ENCODE measurements at places on chromosomes 16 and 17.

GRCh38 chr17:64658931-64659330 lies 3.2 kb downstream of the SMURF2 start:
- no peak for DNase-seq

- DNase-seq = no peak
Observed at GRCh38 chr17:47280072-47280811, 26.6 kb downstream of the ITGB3 start.

- no peak for DNase-seq
Observed at GRCh38 chr17:13843862-13844635, 225.3 kb upstream of the COX10 start.

- no peak for DNase-seq
Observed at GRCh38 chr17:39582658-39583057, 25.1 kb downstream of the NEUROD2 start.

DNA sequence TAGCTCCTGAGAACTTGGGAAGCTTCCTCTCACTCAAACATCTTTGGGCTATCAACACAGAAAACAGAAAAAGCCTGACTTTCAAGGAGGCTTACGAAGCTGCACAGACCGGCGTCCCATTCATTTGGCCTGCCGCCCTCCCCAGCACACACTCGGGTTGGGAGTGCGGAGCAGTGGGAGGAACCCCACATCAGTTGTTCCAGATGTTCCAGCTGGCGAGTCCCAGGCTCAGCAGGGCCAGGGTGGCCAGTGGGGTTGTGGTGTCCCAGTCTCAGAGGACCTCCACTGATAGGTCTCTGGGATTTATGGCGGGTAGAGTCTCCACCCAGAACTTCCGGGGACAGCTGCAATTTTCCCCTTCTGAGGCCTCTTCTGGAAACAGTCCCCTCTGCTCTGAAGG lies 43.1 kb upstream of the DLX4 start:
- DNase-seq = no peak

DNA sequence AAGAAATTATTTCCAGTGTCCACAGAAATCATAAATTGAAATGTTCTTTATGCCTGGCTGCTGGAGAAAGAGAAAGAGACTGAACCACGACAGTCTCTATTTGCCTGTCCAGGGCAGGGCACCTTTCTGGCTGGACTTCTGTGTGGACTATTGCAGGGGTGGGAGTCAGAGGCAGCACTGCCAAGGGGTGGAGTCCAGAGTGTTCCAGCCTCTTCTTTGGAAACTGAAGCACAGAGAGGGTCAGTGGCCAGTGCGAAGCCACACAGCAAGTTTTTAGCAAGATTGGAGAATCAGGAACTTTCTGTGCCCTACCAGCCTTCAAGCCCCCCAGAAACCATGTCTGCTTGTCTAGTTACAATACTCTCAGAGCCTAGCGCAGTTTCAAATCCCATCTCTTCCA lies 15.3 kb downstream of the KCNG4 start:
- no peak for DNase-seq

- no peak for DNase-seq
Observed at GRCh38 chr17:68176718-68177117, 71.1 kb upstream of the AMZ2 start.

DNA sequence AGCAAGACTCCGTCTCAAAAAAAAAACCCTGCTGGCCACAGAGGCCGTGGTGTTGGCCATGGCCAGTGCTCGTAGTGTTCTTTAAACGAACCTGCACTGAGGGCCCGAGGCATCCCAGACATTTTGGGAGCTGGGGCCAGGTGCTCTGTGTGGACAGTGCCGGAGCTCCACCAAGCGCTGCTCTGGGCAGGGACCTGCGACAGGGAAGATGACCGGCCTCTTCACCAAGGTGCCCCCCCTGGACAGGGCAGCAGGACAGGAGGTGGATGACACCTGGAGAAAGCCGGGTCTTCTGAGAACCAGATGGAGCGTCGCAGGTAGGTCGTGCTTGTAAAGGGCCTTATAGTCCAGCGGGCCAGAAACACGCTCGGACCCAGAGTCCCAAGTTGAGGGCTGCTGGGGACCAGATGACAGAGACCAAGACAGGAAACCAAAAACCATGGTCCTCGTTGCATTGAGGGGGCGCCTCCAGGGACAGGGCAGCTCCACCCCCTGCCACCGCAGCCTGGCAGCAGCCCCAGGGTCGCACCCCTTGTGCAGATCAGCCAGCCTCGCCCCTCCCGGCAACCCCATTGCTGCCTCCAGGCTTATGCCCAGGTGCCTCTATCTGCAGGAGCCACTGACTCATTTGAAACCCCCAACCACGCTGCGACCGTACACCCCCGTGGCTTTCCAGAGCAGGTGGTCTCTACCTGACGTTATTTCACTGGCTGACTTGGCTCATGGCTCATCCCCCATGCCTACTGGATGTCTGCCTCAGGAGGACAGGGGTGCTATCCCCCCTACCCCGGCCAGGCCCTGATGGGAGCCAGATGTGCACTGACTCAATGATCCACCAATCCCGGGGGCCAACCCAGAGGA lies 4.2 kb upstream of the NTN3 start:
- DNase-seq = no peak

GRCh38 chr17:42111871-42112551 lies 503 bp downstream of the DHX58 start:
- DNase-seq = no peak

- no peak for DNase-seq
Observed at GRCh38 chr17:78798695-78799559, 16.9 kb upstream of the CYTH1 start.

DNA sequence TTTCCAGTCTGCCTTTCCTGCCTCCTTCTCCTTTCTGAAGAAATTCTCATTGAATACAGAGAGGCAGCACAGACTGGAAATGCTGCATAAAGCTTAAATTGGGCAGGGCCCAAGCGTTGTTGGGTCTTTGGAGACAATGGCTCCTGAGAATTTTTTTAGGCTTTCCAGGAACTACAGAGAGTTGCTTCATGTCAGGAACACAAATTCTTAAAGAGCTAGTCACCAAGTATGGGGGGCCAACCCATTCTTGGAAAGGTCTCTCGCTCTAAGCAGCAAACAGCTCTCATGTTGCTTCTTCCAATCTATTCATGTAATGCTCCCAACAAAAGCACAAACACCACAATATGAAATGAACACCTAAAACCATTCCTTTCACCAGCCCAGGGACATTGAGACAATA lies 6.9 kb downstream of the HNF1B start:
- DNase-seq = no peak

DNA sequence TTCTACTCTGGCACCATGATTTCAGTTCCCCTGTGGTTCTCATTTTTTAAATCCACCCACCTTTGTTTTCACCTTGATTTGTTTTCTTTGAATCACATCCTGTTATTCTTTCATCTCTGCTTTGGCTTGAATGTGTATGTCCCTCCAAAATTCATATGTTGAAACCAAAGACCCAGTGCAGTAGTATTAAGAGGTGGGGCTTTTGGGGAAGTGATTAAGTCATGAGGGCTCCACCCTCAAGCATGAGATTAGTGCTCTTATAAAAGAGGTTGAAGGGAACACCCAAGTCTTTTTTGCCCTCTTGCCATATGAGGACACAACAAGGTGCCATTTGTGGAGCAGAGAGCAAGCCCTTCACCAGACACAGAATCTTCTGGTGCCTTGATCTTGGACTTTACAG lies 382.3 kb downstream of the SLC39A11 start:
- DNase-seq = no peak

DNA sequence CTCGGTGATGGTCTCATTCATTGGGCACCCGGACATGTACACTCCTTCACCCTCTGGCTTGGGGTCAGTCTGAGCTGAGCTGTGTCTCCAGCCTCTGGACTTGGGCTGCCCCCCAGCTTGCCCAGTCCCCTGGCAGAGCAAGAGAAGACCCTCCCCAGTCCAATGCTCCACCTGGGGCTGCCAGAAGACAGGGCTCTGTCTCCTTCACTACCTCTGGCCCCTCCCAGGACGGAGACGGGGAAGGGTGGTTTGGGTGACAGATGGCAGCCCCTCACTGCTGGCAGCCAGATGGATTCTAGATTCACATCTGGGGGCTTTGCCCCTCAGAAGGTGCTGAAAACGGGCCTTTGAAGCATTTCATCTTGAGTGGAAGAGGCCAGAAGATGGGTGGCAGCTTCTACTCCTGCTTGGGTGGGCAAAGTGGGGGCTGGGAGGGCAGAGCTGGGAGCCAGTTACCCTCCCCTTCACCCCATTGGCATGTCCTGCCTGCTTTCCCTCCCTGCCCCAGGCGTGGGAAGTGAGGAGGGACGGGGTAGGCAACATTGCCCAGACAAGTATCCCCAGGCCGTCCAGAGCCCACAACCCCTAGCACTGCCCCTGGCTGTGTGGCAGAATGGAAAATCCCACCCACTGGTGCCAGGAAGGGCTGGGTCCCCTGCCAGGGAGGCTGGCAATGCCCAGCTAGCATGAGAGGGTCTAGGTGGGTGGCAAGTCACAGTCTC lies 13.9 kb downstream of the NGFR start:
- no peak for DNase-seq

GRCh38 chr17:75338335-75338734 lies 49.1 kb upstream of the SLC25A19 start:
- no peak for DNase-seq

DNA sequence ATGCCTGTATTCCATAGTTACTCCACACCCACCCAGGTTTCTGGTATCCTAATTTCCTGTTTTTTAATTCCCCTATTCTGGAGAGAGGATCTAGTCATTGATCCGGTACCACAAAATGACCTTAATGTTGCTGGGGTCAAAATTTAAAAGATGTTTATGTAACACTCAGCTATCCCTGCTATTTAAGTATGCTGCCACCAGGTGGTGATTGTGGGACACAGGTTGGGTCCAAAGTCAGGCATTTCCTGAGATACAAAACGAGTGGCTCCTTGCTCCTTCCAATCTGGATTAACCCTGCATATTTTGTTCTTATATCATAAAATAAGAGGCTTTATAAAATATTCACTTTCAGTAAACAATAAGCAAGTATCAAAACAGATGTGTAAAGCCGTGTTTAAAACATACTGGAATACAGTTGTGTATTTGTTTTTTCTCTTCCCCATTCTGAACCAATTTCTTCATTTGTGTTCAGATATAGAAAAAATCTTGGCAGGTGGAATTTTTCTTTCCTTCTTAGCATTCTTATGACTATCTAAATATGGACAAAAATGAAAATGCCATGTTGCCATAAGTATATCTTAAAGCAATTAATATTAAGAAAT lies 16.3 kb downstream of the HS3ST4 start:
- DNase-seq = no peak

- no peak for DNase-seq
Observed at GRCh38 chr16:23351360-23351759, 49.3 kb downstream of the SCNN1B start.

DNA sequence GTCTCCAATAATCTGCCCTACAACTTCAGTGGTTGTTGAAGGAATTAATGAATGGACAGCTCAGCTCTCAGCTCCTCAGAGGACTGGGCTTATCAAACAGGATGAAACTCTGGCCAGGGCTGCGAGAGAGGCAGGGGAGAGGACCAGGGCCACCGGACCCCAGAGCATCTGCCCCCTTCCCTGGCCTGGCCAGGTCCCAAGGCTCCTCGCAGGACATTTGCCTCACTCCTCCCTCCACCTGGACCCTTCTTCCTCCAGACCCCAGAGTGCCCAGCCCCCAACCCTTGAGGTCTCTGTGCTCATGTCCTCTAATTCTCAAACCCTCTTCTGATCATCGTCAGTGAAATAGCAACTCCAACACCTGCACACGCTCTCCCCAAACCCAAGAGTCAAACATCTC lies 3.7 kb downstream of the CD300C start:
- no peak for DNase-seq

- DNase-seq = no peak
Observed at GRCh38 chr17:3213587-3213986, 6.1 kb downstream of the OR1A1 start.

DNA sequence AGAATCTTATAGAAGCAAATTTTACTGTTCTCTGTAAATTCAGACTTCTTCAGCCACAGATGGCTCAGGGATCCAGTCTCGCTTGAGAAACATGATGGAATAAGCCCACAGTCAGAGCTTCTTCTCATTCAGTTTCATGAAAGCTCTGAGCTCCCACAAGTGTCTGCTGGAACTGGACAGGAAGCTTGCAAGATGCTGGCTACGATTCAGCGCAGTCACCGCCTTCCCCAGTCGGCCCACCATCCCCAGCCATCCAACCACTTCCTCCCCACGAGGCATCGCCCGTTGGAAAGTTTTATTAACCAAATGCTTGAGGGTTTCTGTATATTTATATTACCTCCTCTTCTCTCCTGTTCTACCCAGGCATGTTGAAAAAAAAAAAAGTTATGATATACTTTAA lies 171.7 kb downstream of the ZFHX3 start:
- DNase-seq = no peak

DNA sequence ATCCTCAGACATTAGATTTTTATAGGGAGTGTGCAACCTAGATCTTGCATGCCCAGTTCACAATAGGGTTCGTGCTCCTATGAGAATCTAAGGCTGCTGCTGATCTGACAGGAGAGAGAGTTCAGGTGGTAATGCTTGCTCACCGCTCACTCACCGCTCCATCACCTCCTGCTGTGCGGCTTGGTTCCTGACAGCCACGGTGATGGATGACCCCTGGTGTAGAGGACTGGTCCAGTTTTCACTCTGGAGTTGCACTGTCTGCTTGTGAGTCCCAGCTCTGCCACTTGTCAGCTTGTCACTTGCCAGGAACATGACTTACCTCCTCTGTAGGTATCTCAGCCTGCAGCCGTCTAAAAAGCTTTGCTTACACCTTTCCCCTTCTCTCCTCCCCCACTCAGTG lies 214.6 kb downstream of the SNX29 start:
- DNase-seq = no peak

DNA sequence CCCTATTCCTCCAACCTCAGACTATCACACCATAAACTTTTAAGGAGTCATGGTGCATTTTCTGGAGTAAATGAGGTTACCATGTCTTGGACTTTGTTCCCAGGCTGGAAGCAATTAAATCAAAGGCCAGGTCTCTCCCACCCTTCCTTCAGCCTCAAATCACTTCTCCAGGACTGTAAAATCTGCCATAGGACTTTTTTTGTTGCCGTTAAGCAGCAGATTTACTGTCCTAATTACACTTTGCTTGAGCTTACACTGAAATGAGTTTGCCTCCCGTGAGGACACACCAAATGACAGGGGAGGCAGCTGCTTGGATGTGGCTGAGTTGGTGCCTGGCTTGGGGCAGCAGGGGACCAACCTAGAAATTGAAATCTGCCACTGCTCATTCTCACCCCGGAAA lies 14.7 kb downstream of the DCAKD start:
- no peak for DNase-seq

DNA sequence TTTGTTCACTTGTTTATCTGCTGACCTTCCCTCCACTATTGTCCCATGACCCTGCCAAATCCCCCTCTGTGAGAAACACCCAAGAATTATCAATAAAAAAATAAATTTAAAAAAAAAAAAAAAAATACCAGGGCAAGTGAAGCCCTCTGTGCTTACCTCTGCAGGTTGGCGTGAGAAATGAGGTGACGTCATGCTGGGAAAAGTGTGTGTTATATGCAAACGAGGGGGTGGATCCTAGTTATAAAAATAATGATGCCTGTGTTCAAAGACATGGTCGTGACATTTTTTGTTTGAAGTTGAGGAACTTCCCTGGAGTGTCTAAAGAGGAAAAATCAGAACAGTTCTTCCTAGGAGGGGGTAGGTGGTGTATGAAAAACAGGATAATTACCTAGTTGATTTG lies 20.2 kb downstream of the TMC7 start:
- DNase-seq = no peak

- DNase-seq = no peak
Observed at GRCh38 chr17:78747488-78747887, 34.6 kb downstream of the CYTH1 start.

GRCh38 chr17:71409712-71410111 lies 711.1 kb upstream of the SOX9 start:
- DNase-seq = no peak

Data from stimulated activated CD8-positive, alpha-beta memory T cell treated with anti-CD3 and anti-CD28 coated beads, Interleukin-2, amount 100 ng/mL, for 1 hour (primary cell).